Stimulated activated CD4-positive, alpha-beta T cell treated with anti-CD3 and anti-CD28 coated beads, Interleukin-1b, Interleukin-23, amount 100 ng/mL, for 1 hour (primary cell): ENCODE measurements at places on chromosomes 7 and 10.

DNA sequence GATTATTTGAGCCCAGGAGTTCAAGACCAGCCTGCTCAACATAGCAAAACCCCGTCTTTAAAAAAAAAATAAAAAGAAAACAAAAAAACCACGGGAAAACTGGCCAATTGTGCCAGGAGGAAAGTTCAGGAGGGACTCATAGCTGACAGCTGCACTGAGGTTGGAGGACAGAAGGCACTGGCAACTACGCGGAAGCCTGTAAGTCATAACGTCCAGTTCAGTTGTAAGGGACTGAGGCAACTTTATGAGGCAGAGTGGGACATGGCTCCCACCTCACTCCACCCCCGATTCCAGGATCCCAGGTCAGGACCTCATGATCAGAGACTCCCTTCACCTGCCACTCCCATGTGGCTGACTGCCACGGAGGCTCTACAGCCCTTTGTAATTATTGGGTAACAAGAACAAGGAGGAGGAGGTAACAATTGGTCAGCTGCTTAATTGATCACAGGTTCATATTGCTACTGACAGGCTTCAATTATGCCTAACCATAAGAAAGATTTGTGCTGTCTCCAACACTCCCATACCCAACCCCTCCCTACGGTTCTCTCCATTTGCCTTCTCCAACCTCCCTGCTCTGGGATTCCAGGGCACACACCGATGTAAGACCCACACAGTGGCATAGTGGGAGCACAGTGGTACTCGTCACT lies 1.9 kb upstream of the CCL24 start:
- DNase-seq = no peak

DNA sequence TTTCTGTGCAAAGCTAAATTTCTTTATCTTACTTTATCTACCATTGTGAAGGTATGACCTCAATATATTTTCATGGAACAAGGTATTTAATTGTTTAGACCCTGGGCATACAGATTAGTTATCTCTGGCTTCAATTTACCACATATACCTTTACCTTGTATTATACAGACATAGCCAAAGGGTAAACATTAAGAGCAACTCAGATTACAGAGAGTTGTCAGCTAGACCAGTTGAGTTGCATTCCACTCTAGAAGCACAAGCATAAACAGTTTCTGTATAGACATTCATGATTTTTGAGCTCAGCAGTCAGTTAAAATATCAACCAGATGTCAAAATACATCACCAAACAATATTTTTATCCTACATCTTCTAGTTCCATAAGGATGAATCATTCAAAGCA lies 857.3 kb upstream of the ZWINT start:
- no peak for DNase-seq

DNA sequence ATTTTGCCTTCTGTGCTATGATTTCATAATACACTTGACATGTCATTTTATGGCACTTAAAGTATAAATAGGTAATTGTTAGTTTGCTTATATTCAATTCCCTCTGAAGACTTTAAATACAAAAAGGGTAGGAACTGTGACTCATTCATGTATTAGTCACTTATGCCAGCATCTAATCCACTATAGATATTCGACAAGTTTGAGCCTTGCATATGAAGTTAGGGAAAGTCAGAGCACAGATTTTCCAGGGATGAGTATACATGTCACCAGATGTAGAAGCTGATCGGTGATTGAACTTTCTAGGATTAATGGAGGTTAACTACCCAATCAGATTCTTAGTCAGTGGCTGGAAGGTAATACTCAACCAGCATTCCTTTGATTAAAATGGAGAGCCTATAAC lies 1321.5 kb downstream of the XPNPEP1 start:
- no peak for DNase-seq

DNA sequence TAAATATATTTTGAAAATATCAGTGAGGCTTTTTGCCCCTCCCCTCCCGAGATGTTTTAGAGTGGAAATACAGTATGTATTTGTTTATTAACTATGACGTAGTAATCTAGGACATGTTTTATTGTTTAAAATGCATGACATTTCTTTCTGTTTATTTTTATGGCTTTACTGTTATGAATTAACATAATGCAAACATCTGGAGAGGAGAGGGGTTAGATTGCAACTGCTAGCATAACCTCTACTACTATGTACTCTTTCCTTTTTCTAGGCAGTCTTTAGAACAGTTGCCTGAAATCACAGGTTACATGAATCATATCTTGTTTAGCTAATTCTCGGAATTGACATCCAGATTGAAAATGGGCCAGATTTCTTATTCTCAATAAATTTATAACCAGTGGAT lies 7.4 kb downstream of the BTAF1 start:
- no peak for DNase-seq

GRCh38 chr7:101021703-101022102 lies 1.8 kb downstream of the MUC17 start:
- no peak for DNase-seq

- no peak for DNase-seq
These were observed 7.5 kb downstream of the MPP7 start for GRCh38 chr10:28295336-28295735.

DNA sequence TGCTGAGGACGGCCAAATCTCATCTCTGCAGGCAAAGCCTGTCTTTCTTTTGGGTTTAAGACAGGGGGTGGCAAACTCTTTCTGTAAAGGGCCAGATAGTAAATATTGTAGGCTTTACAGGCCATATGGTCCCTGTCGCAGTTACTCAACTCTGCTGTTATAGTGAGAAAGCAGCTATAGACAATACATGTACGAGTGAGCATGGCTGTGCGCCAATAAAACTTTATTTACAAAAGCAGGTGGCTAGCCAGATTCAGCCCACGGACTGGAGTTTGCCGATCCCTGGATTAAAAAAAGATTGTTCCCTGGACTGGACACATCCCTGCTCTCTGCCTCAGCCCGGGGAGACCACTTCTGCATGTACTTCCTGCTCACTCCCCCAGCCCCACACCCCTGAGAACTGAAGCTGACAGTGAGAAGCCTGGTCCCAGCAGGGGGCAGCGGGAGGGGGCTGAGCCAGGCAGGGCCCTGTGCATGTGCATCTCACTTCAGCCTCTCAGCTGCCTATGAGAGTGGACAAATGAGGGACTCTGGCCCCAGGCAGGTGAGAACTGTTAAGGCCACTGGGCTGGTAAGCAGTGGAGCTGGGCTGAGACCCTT lies 392.4 kb downstream of the PLXNA4 start:
- DNase-seq = no peak

GRCh38 chr10:133125901-133126300 lies 34.1 kb upstream of the KNDC1 start:
- no peak for DNase-seq

- DNase-seq = no peak
These were observed 146.2 kb downstream of the ZFAND4 start for GRCh38 chr10:45526309-45526905.

DNA sequence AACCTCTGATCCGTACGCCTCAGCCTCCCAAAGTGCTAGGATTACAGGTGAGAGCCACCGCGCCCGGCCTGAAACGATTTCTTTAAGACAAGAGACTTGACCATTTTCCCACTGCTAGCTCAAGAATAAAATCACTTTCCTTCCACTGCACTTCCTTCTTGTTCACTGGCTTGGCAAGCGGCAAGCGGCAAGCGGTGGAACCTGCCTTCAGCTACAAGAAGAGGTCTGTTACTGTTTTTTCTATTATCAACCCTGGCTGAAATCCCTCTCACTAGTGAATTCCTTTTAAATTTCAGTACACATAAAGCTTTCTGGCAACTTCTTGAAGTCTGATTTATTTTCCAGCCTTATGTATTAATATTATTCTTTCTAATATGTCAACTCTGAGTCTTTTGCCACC lies 12.8 kb upstream of the GNAT3 start:
- no peak for DNase-seq

- no peak for DNase-seq
These were observed 166.2 kb upstream of the INHBA start for GRCh38 chr7:41869091-41869490.

DNA sequence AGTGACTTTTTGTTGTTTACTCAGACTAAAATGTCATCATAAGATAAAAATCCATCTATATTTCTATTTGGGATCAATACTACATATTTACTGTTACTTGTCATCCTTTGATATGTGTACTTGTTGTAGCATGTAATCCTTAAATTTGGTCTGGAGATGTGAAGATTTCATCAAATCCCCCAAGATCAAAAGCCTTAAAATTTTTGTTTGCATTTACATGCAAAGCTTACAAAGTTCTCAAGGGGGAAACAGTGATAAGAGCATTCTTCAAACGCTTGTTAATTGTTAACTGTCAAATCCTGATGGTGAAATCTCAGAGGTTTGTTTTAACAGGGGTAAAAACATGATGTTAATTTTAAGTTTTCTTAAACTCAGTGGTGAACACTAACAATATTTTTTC lies 84.9 kb upstream of the SKAP2 start:
- DNase-seq = no peak
